Astrocyte of the spinal cord (primary cell): ENCODE measurements at places on chromosomes 1 and 21.

DNA sequence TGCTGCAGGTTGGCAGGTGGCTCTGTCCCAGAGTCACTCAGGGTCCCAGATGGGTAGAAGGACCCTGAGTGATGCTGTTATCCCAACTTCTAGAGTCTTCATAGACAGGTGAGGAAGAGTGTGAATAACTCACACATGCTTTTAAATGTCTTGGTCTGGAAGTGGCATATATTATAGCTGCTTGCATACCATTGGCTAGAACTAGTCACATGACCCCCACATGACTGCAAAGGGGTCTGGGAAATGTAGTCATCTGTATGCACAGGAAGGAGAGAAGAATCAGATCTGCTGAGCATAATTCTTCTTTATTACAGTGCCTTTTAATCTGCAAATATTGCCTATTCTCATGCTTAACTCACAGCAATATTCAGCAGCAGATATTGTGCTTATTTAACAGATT is 28.2 kb upstream of the KLHDC7A start:
- no peak for DNase-seq

DNA sequence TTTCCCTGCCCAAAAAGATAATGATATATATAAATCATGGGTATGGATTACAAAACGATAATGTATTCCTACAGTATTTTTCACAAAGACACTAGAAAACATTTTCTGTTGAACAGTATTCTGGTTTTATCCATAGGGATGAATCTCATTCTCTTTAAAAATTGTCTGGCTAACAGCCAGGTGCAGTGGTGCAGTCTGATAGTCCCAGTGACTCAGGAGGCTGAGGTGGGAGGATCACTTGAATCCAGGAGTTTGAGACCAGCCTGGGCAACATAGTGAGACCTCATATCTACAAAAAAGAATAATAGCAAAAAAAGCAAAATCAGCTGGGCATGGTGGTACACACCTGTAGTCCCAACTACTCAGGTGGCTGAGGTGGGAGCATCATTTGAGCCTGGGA is 23.3 kb downstream of the PIP5K1A start:
- no peak for DNase-seq

GRCh38 chr1:17250601-17251000 is 1.7 kb downstream of the PADI3 start:
- no peak for DNase-seq

DNA sequence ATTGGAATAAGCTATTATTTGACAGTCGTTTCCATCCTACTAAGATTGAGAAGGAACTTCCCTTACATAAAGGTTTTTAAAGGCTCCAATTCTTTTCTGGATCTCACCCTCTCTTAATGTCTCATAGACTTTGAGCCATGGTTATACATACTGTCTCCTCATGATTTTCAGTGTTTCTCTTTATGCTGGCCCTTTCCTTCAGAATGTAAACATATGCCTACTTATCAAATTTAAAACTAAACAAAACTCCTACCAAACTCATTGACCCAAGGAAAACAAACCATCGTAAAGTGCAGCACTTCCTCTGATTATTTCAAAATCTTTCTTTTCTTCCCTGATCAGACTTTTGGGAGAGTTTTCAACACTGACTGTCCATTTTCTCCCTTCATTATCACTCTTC is 163.4 kb upstream of the DPYD start:
- DNase-seq, result no peak

- no peak for DNase-seq
These were observed 358.4 kb upstream of the ADGRL4 start for GRCh38 chr1:79364896-79365295.
